ENCODE measurements at places on chromosomes 12 and 14.

- DNase-seq: peak; percentile 90
Measured at GRCh38 chr14:104708606-104709268, 15.3 kb upstream of the ADSS1 start.

- DNase-seq: no peak
Measured at GRCh38 chr12:75227132-75227531, 17.5 kb upstream of the KCNC2 start.

GRCh38 chr12:78799649-78800048 is 64.9 kb upstream of the SYT1 start:
- DNase-seq: no peak

DNA sequence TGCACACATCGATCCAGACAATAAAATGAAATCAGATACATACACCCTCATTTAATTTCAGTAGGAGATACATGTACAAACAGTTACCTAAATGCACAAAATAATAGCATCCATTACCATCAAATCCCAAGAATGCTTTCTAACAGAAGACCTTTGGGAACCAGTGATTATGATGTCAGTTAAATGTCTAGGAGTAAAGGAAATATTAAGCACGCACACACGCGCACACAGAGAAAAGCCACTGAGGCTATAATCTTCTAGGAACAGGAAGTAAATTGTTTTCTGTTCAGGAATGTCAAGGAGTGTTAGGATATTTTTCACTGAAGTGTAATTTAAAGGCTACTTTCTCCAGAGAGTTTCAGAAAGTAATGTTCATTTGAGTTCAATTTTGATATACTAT is 250.1 kb downstream of the MDGA2 start:
- DNase-seq: no peak

DNA sequence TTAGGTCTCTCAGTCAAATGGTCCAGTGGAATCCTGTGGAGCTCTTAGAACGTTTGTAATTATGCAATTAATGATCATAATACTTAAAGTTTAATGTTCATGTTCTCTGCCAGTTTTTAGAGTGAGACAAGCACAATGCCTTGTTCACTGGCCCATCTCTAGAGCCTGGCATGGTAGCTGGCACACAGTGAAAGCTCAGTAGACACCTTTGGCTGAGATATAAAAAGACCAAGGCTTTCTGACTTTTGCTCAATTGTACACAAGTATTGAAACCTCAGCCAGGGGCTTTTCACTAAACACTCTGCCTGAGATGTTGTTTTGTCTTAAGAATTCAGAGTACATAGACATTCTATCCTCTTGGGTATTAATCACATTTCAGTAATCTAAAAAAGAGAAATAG is 241.8 kb upstream of the ATP2B1 start:
- no peak for DNase-seq

DNA sequence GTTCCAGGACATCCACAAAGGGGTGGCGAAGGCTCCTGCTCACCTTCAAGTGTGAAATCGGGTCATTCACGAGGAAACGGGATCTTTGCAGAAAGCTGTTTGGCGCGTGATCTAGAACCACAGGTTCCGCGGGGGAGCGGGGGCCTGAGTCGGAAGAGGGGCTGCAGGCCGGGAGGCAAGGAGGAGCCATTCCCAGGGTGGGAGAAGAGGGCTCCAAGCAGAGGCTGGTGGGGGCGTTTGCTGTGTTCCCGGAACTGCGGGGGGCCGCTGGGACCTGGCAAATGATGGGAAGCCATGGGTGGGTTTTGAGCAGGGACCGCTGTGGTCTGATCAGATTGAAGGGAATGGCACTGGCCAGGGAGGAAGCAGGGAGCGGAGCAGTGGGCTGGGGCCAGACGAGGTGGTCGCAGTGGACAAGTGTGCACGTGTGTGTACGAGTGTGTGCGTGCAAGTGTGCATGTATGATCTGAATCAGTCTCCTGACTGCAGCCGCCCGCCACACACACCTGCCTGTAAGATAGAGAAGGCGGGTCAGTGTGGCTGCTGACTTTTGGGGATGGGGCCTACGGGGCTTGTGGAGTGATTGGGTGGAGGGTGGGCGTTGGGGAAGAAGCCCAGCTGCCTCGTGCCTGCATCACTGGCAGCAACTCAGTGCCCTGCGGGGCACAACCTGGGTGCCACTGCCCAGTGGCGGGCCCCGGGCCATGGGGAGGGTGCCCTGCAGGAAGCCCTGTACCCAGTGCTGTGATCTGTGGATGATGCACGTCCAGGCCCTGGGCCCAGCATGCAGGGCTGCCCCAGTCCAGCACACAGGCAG is 141.9 kb downstream of the KIF26A start:
- DNase-seq: no peak

- no peak for DNase-seq
Measured at GRCh38 chr12:11826574-11826973, 177.1 kb downstream of the ETV6 start.

Measured in WTC11 (cell line).